ENCODE measurements at places on chromosomes 11 and 22.

DNA sequence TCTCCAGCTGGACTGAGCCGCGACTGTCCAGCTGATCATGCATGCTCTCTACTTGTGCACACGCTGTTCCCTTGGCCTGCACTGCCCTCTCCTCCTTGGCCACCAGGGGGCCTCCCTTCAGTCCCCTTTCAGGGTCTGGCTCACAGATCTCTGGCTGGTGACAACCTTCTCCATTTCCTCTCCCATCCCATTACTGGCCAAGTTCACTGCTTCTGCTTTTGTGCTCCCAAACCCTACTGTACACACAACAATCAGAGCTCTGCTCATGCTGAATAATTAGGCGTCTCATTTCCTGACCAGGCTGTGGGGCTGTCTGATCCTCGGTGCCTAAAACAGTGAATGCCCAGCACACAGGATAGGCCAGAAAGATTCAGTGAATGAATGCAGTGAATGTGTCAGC lies 224.0 kb upstream of the NARS2 start:
- no peak for DNase-seq

- no peak for DNase-seq
These were observed 36.4 kb downstream of the SWAP70 start for GRCh38 chr11:9700105-9700801.

- no peak for DNase-seq
These were observed 20.0 kb upstream of the TUB start for GRCh38 chr11:8060801-8061554.

GRCh38 chr11:69653406-69653960 lies 12.5 kb downstream of the CCND1 start:
- no peak for DNase-seq

DNA sequence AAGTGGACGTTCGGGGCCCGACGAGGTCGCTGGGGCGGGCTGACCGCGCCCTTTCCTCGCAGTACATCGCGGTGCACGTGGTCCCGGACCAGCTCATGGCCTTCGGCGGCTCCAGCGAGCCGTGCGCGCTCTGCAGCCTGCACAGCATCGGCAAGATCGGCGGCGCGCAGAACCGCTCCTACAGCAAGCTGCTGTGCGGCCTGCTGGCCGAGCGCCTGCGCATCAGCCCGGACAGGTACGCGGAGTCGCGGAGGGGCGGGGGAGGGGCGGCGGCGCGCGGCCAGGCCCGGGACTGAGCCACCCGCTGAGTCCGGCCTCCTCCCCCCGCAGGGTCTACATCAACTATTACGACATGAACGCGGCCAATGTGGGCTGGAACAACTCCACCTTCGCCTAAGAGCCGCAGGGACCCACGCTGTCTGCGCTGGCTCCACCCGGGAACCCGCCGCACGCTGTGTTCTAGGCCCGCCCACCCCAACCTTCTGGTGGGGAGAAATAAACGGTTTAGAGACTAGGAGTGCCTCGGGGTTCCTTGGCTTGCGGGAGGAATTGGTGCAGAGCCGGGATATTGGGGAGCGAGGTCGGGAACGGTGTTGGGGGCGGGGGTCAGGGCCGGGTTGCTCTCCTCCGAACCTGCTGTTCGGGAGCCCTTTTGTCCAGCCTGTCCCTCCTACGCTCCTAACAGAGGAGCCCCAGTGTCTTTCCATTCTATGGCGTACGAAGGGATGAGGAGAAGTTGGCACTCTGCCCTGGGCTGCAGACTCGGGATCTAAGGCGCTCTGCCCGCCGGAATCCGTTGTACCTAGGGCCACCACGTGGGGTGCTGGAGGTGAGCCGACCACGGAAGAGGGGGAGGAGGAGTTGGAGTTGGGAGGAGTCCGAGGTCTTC lies 771 bp downstream of the MIF start:
- peak; percentile 21 for DNase-seq

DNA sequence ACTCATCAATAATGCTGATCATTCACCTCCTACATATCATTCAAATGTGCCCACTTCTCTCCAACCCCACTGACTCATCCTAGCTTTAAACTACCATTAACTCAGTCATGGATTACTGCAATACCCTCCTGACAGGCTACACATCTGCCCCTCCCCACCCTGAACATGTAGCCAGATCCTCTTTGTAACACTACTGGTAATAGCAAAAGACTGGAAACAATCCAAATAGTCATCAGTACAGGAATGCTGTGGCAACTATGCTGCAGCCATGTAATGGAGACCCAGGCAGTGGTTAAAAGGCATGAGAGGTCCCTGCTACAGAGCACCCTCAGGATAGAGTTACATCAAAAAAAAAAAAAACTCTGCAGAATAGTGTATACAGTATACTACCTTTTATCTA lies 16.6 kb downstream of the SLC43A3 start:
- DNase-seq = no peak

GRCh38 chr11:19842505-19842904 lies 129.9 kb downstream of the NAV2 start:
- DNase-seq = no peak

GRCh38 chr22:28111501-28112189 lies 192.6 kb upstream of the PITPNB start:
- no peak for DNase-seq

- DNase-seq = no peak
These were observed 562.8 kb upstream of the CCDC179 start for GRCh38 chr11:23423104-23423503.

- no peak for DNase-seq
These were observed 196.7 kb downstream of the DSCAML1 start for GRCh38 chr11:117600234-117600783.

- no peak for DNase-seq
These were observed 16.1 kb upstream of the NTM start for GRCh38 chr11:131354251-131354701.

GRCh38 chr11:125685228-125685627 lies 4.6 kb upstream of the ACRV1 start:
- DNase-seq = no peak

- DNase-seq = no peak
These were observed 41.4 kb upstream of the TTLL12 start for GRCh38 chr22:43228330-43228729.

- no peak for DNase-seq
These were observed 44.7 kb upstream of the RTL6 start for GRCh38 chr22:44542561-44543222.

GRCh38 chr11:60910281-60910687 lies 3.7 kb upstream of the TMEM109 start:
- DNase-seq = no peak

DNA sequence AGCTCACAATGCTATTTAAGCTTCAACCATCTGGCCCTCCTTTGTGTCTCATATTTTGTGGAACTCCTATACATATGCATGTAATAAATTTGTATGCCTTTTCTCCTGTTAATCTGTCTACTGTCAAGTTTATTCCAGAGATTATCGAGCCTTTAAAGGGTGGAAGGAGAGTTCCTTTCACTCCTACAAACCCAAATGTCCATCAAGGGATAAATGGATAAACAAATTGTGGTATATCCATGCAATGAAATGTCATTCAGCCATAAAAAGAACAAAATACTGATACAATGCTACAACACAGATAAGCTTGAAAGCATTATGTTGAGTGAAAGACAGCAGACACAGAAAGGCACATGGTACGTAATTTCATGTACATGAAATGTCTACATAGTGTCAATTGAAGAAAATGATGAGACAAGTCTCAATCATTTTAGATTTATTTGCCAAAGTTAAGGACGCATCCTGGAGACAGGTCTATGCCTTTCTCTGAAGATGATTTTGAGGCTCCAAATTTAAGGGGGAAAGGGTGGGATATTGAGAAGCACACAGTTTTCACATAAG lies 17.7 kb upstream of the FEZ1 start:
- DNase-seq = no peak

DNA sequence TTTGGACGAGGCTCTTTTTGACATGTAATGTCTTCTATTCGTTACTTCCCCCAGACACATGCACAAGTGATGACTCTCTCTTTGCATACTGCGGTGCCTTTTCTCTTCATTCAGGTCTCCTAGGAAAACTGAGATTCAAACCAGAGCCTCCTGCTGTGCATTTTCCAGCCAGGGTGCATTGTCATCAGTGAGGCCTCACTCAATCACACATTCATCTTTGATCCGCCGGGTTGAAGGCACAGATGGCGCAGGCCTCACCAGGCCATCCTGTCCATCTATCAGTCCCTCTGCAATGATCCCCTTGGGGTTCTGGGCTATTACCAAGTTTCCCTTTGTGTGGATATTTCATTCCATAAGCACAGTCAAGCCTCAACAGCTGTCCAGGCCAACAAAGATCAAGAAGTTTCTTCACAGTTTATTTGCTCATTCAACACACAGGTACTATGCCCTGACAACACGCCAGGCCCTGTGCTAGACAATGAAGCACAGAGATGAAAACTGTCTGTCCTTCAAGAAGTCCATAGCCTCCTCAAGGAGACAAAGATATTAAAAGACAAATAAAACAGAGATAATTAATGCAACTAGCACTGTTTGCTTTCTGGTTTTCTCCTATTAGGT lies 107.8 kb downstream of the LARGE1 start:
- DNase-seq = no peak

GRCh38 chr11:85423316-85423715 lies 203.8 kb downstream of the DLG2 start:
- DNase-seq = no peak

DNA sequence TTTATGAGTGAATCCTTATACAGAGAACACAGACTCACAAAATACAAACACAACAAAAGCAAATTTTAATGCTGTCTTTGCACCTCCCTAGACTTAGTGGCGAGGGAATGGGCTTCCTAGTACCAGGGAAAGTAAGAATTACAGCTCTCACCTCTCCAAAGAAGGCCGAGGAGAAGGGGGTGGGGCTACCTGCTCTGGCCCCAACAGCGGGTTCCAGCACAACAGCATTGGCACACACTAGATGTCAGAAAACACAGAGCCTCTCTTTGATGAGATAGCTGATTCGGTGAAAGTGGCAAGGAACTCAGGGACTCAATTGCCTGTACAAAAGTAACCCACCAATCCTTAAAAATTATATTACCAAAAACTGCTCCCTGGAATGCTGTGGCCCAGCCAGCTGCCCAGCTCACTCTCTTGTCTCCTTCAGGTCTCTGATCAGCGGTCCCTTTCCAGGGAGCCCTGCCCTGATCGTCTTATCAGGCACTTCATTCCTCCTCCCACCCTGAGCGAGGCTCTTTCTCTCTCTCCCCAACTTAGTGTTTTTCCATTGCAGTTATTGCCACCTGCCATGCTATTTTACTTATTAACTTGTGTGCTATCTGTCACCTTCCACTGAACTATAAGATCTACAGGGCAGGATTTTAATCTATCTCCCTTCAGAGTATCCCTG lies 30.7 kb downstream of the SPON1 start:
- no peak for DNase-seq

GRCh38 chr11:85318573-85318972 lies 308.6 kb downstream of the DLG2 start:
- no peak for DNase-seq

DNA sequence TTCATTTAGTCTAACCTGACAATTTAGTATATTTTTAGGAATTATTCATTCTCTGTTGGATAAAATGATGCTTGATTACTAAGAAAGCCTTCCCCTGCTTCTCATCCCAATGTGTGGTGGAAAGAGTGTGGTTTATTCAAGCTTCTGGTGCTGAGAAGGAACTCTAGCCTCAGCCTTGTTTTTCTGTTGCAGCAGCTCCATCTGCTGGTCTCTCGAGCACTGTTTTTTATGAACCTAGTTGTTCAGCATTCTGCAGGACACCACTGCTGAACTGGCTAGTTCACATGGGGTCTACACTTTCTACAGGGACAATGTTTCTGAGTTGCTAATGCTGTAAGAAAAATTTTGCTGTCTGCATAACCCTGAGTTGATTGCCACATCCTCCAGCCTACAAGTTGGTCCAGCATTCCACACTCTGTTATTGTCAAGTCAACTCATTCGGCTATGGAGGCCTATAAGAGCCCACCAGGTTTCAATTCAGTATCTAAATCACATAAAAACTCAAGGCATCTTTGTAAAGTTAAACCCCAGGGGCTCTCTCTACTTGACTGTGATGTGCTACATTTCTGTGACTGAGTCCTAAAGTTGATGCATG lies 14.3 kb downstream of the OR2AG2 start:
- peak; percentile 25 for DNase-seq

GRCh38 chr11:78181185-78181584 lies 7.2 kb downstream of the KCTD21 start:
- DNase-seq = no peak

DNA sequence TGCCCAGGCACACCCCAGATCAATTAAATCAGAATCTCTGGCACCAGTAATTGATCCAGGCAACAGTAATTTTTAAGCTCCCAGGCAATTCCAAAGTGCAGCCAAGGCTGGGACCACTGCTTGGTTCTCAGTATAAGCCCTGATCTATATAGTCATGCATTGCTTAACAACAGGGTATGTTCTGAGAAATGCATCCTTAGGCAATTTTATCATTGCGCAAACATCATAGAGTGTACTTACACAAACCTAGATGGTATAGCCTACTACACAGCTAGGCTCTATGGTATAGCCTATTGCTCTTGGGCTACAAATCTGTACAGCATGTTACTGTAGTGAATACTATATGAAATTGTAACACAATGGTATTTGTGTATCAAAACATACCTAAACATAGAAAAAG lies 651 bp upstream of the C11orf42 start:
- DNase-seq = no peak

DNA sequence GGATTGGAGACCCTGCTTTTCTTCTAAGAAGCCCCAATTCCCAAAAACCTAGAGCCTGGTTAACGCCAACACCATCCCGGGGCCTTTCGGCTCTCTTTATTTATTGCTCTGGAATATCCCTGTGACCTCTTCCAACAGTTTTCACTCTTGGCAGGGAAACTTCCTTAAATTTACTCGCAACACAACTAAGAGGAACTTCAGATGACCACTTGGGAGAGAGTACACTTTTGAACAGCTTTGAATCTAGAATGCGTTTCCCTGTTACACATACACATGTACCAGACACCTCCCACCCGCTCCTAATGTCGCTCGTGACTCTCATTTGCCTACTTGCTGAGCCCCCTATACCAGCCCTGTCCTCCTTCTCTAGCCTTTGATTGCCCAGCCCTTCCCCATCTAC lies 19.4 kb downstream of the TUBA8 start:
- DNase-seq = no peak

- no peak for DNase-seq
These were observed 36.0 kb upstream of the LDLRAD3 start for GRCh38 chr11:35907648-35908431.

- no peak for DNase-seq
These were observed 43.0 kb downstream of the FZD4 start for GRCh38 chr11:86912238-86912637.

DNA sequence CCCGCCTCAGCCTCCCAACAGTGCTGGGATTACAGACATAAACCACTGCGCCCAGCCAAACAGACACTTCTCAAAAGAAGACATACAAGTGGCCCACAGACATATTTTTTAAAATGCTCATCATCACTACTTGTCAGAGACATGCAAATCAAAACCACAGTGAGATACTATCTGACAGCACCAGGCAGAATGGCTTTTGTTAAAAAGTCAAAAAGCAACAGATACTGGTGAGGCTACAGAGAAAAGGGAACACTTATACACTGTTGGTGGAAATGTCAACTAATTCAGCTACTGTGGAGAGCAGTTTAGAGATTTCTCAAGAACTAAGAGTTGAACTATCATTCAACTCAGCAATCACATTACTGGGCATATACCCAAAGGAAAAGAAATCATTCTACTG lies 67.0 kb downstream of the ARHGAP20 start:
- no peak for DNase-seq

- DNase-seq = no peak
These were observed 21.4 kb upstream of the ACER3 start for GRCh38 chr11:76839311-76839710.

GRCh38 chr11:64870176-64870892 lies 8.1 kb downstream of the EHD1 start:
- no peak for DNase-seq

GRCh38 chr11:73387594-73388264 lies 11.5 kb downstream of the RELT start:
- no peak for DNase-seq
